Hepatocyte (in vitro differentiated cells): ENCODE measurements at places on chromosomes 12 and 14. TPM values are rescaled to one million over a fixed set of nuclear protein-coding genes. Genes with fewer than 3 reads are reported as not detected.

GRCh38 chr14:56064513-56064912 is 53.7 kb upstream of the PELI2 start:
- no peaks in the 10 kb centered on the region for H3K27me3 ChIP-seq
- H3K4me1 ChIP-seq: no peaks in the 10 kb centered on the region
- no peaks in the 10 kb centered on the region for H3K36me3 ChIP-seq
- H3K27ac ChIP-seq: no peak overlapping the region
- H3K4me3 ChIP-seq: no peak overlapping the region

DNA sequence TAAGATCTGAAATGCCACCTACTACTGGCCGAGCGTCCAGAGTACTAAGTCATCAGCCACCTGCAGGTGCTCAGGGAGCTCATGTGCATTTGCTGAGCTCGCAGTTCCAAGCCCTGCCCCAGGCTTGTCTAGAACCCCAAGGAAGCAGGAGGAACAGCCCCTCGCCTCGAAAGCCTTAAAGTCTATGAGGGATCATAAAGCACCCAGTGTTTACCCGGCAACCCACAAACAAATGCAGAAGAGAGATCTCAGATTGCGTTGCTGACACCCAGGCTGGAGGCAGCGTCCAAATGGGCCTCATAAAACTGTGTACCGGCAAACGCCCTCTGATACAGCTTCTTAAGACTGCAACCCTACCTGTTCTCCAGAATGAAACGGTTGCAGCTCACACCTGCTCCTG is 6.8 kb downstream of the KDM2B start:
- H3K4me1 ChIP-seq: peaks cover 20% of the 10 kb centered on the region
- no peaks in the 10 kb centered on the region for H3K36me3 ChIP-seq
- no peaks in the 10 kb centered on the region for H3K27me3 ChIP-seq
- no peak overlapping the region for H3K4me3 ChIP-seq

DNA sequence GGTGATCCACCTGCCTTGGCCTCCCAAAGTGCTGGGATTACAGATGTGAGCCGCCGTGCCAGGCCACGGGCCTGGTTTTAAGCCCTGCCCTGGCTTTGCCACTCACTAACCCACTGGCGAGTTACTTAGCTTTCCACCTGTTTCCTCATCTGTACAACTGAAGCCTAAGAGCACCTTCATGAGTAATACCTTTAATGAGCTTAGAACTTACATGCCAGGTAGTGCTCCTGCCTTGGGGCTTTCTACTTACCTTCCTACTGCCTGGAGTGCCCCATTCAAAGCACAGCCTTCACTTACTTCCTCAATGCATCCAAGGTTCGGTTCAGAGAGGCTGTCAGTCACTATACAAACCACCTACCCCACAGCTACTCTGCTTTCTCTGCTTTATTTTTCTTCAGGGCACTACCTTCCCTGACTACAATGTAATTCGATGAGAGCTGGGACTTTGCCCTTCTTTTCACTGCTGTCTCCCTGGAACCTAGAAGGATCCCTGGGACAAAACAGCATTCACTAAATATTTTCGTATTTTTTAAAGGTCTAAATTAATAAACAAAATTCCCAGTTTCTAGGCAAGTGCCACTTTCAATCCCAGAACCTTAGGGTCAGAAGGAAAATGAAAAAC is 13.8 kb downstream of the ZCCHC8 start:
- no peaks in the 10 kb centered on the region for H3K36me3 ChIP-seq
- no peak overlapping the region for H3K4me3 ChIP-seq
- no peak overlapping the region for H3K27ac ChIP-seq
- H3K27me3 ChIP-seq: no peaks in the 10 kb centered on the region
- H3K4me1 ChIP-seq: no peaks in the 10 kb centered on the region

Gene TAS2R42
- not detected in 2 replicates for total RNA-seq
